ENCODE measurements at places on chromosomes 3 and 15.
A peak's percentile ranks its signal among the peaks of the same experiment; 100 is the strongest.

GRCh38 chr3:170745211-170745718 lies 124.7 kb downstream of the RPL22L1 start:
- DNase-seq: no peak

GRCh38 chr15:85583923-85584390 lies 203.6 kb downstream of the AKAP13 start:
- DNase-seq: peak; percentile 50

GRCh38 chr3:32577581-32578556 lies 7.2 kb upstream of the DYNC1LI1 start:
- DNase-seq: no peak

- DNase-seq: peak; percentile 19
Measured at GRCh38 chr15:74826364-74826819, at the start of gene CPLX3. CPLX3 (plus strand) TSS chr15:74826627; CDS start chr15:74826704, 77 bp downstream.

- DNase-seq: peak; percentile 73
Measured at GRCh38 chr3:128864351-128864811, 15.0 kb upstream of the ACAD9 start.

- no peak for DNase-seq
Measured at GRCh38 chr3:164459521-164460151, 618.7 kb downstream of the SI start.

- peak; percentile 71 for DNase-seq
Measured at GRCh38 chr15:65829130-65829764, 37.2 kb upstream of the DENND4A start.

DNA sequence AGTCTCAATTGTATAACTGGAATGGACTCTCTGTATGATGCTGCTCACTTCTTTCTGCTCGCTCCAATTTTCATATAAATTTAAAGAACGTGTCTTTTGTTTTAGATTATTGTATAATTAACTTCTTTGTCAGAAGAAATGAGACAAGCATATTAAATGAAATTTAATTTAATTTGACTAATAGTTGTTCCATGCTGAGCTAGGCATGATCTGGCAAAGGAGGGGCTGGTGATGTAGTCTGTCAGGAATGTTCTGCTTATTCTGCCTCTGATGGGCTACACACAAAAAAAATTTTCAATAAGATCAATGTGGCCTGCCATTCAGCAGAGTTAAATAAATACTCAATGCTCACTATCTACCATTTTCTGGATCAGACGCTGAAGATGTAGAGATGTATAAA lies 208.4 kb upstream of the CD96 start:
- DNase-seq: no peak

- no peak for DNase-seq
Measured at GRCh38 chr3:42183991-42184632, 81.9 kb downstream of the CCK start.

DNA sequence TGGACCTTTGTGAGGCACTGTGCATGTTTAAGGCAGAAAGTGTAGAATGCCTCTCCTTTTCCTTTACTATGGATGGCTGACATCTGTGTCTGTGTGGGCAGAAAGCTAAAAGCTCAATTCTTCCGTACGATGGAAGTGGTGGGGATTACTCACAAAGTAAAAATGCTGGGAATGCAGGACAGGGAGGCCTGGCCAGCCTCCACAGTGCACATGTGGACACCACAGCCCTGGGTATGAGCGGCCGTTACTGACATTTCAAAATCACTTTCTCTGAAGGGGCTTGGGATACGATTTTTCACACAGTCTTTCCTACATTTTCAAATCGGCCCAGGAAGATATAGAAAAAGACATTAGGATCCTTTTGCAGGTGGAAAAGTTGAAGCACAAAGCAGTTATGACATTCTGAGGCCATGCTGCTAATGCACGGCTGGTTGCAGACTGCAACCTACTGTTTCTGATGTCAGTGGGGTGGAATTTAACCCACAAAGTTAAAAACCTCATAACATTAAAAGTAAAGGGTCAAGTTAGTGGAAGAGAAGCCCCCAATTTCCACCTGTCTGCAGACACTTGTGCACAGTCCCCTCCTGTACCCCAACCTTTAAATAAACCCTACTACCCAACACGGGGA lies 27.9 kb downstream of the EHD4 start:
- DNase-seq: peak; percentile 88

- DNase-seq: no peak
Measured at GRCh38 chr15:68502398-68502901, 70.5 kb upstream of the ITGA11 start.

DNA sequence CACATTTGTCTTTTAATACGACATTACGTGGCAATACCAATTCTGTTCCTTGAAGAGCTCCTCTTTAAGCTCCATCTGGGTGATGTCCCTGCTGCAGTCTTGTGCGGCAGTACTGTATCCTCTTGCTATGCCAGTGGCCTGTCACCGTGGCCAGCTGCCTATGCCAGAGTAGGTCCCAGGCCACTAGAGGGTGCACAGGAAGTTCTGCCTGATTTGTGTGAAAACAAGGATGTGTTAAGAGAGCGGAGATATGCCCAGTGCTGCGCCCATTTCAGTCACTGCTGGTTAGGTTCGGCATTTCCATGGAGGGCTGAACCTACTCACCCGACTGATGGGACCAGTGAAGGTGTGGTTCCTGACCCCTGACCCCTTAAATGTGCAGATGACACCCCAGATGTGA lies 25.2 kb downstream of the NIPA1 start:
- peak; percentile 69 for DNase-seq

- no peak for DNase-seq
Measured at GRCh38 chr3:161748049-161748448, 251.4 kb downstream of the OTOL1 start.

DNA sequence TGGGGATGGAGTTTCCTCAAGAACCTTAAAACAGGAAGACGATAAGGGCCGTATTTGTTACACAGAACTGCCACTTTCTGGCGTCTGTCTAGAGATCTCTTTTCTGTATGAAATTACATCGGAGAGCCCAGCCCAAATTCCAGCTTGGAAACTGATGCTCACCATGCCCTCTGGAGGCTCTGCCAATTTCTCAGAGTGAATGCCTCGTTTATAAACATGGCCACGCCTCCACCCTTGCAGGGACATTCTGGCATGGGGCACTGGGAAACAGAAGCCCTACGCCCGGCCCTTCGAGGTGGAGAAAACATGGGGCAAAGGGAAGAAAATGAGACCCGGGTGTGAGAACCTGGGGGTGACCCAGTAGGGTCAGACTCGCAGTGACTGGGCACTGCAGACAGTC lies 53.4 kb upstream of the SEC13 start:
- no peak for DNase-seq

DNA sequence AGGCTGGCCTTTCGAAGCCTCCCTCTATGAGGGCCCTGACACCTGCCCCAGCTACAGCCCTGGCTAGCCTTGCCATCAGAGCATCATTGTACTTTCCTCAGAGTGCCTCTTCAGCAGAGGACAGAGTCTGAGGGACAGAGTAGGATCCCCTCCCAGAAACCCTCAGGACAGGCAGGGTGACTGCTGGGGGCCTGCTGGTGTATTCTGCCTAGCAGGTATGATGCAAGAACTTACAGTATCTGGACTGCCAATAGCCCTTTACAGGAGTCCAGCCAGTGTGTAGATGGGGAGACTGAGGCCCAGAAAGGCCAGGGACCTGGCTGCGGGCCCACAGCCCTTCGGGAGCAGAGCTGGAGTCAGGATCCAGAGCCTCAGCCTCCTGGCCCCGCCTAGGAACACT lies 19.1 kb downstream of the DUSP7 start:
- no peak for DNase-seq

DNA sequence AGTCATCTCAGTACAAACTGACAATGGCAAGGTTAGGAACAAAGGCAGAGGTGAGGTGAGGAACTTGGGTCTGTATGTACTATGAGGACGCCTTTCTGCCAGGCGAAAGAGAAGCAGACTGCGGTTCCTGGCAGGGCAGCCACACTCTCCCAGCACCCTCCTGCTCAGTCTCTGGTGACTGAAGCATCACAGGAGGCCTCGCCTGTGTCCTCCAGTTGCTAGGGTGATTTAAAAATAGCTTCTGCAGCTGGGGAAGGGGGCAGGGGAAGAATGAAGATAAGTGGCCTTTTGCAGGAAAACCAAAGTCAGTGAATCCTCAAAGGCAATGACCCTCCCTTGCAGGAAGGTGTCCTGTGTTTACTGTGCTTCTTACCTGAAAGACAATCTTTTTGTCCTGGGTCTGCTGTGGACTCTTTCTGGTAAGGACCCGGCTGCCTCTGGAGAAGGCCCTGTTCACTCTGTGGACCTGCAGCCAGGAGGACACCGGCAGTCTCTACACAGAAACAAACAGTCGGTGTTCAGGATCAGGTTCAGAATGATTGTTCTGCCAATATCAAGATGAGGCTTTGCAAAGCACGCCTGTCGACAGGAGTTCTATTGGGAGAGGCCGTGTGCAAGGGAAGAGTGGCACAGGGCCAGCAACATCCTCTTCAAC lies 65.7 kb upstream of the DGKG start:
- DNase-seq: no peak

DNA sequence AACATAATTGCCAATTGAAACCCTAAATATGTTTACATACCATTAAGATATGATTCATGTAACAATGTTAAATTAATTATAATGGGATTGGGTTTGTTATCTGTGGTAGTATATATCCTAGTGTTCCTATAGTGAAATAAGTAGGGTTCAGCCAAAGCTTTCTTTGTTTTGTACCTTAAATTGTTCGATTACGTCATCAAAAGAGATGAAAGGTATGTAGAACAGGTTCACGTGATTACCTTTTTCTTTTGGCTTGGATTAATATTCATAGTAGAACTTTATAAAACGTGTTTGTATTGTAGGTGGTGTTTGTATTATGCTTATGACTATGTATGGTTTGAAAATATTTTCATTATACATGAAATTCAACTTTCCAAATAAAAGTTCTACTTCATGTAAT lies 212.4 kb downstream of the CHL1 start:
- DNase-seq: no peak

- no peak for DNase-seq
Measured at GRCh38 chr3:78322780-78323179, 1282.9 kb downstream of the ROBO2 start.

GRCh38 chr3:40770061-40770460 lies 245.3 kb downstream of the ZNF621 start:
- no peak for DNase-seq

DNA sequence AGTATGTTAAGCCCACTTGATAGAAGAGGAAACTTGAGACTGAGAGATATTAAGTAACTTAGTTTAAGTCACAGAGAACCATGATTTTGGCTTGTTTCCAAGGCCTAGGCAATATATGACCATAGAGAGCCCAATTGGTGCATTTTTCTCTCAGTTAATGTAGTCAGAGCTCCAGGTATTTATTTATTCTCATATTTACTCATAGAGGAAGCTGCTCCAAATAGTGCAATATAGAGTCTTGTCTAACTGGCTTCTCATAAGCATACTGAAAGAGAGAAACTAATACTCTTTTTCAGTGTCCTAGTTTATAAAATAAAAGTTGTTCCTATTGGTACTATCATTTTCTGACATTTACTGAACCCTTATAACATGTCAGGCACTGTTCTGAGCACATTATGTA lies 15.2 kb downstream of the TRNT1 start:
- DNase-seq: no peak

GRCh38 chr3:143255739-143256138 lies 136.2 kb downstream of the CHST2 start:
- DNase-seq: no peak

GRCh38 chr15:69758810-69759790 lies 306.5 kb downstream of the RPLP1 start:
- DNase-seq: peak; percentile 64

DNA sequence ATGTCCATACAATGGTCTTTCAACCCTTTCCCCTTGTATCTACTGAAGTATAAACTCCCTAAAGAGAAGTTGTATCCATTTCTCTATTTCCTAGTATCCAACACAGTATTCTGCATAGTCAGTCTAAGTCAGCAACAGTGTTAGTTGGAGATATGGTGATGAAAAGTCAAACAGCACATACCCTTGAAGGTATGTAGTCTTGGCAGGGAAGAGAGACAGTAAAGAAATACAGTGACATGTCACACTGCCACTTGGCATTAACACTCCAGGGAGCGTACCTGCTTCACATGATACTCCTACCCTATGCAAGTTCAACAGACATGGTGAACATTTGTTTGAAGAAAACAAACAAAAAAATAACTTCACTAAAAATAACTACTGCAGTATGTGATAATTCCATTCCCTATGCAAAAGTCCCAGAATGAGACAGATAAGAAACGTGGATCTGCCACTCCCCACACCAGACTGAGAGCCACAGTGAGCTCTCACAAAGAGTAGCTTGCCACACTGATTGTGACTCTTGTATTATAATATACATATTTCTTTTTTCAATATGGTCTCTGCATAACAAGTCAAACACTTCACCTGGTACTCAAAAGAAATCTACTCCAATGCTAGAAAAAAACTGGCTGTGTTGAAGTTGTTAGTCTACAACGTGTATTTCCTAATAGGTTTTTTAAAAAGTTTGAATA lies 5.9 kb downstream of the PDCD10 start:
- no peak for DNase-seq

- no peak for DNase-seq
Measured at GRCh38 chr3:110101361-110101760, 764.0 kb upstream of the DPPA4 start.

DNA sequence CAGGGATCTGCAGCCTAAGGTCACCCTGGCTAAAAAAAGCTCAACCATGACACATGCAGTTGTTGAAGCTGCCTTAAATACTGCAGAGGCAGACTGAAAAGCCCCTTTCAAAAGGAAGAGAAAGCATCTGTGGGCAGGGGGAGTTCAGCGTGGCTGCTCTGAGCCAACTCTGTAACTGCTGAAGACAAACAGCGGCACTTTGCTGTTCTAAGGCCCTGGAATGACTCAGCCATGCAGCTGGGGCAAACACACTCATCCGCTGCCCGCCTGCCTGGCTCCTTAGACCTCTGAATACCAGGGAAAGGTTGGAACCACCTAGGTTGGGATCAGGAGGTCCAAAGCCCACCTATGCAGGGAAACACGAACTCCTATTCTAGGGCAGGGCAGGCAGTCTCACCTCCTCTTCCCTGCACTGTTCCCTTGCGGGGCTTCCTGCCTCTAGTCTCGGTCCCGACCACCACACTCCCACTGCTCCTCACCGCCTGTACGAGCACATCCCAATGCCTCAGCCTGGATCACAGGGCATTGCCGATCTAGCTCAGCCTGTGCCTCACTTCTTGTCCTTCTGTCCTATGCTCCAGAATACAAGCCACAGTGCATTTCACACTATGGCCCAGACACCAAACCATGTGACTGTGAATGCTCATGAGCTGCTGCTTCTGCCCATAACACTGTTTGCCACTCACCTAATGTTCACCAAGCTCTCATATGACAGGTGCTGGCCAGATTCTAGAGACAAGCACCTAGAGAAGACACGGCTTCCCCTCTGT lies 6.6 kb upstream of the MUSTN1 start:
- DNase-seq: no peak

DNA sequence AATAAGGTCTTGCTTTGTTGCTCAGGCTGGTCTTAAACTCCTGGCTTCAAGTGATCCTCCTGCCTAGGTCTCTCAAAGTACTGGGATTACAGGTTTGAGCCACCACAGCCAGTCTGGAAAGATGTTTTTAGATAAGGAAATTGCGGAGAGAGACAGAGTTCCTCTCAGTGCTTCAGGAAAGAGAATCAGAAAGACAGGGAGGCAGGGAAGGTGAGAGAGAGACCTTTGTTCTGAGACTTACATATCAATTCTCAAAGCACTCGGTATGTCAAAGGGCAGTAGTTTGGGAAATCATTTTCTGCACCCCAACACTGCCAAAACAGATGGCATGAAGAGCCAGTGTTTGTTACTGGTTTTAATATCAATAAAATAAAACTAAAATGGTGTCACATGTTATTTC lies 13.1 kb upstream of the GCNT3 start:
- DNase-seq: no peak

GRCh38 chr3:197501496-197501878 lies 54.3 kb downstream of the BDH1 start:
- DNase-seq: peak; percentile 48
